Right hindlimb (tissue), 1 donor: ENCODE measurements at places on chromosomes 1 and 21.
A peak's percentile ranks its signal among the peaks of the same experiment; 100 is the strongest.

DNA sequence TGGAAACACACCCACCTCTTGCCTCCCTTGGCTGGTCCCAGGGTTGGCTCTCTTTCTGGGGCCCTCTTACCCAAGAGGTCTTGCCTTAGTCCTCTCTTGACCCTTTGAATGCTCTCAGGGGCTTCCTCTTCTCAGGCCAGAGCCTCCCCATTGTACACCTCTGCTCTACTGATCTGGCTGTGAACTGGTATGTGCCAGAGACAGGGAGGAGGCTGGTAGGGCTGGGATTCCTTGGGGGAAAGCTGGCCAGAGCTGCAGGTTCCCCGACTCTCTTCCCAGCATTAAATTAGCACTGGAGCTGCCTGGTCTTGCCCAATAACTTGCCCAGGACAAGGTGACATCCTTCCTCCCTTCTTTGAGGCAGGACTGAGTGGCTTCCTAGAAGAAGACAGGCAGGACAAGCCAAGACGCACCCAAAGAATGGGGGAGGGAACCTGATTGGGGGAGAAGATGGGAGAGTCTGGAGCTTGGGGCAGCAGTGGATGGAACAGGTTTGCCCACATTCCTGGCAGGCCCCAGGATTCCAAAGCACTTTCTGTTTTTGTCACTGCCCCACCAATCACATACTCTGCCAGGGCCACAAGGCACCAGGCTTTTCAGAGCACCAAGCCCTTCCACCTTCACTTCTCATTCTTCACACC lies 37.2 kb upstream of the CITED4 start:
- DNase-seq = no peak

DNA sequence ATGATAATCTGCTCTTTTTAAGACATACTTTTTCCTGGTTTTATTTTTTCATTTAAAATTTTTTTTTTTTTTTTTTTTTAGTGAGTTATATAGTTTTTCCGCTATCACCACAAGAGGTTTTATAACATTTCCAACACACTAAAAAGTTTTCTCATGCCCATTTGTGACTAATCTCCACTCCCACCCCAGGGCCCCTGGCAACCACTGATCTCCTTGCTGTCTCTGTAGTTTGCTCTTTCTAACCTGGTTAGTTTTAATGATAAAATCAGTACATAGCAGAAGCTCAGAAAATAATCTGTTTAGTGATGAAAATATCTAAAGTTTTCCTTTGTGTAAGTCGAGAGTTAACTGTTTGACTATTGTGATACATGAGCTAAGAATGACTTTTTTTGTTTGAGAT lies 41.8 kb downstream of the IARS2 start:
- DNase-seq = no peak

DNA sequence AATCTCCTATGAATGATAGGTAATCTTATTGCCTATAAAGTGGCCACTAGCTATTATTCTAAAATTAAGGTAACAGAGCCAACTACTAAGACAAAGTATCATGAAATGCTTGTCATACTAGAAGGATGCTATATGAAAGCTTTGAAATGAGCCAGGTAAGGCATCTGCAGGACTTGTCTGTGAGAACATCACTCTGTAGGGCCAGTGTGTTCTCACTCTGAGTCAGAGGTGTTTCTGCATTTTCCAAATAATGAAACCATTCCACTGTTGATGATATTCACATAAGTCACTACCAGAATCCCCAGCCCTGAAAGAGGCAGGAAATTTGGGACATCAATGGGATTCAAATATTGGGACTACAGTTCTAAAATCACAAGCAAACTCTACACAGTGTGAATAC lies 25.8 kb upstream of the GBP5 start:
- no peak for DNase-seq

DNA sequence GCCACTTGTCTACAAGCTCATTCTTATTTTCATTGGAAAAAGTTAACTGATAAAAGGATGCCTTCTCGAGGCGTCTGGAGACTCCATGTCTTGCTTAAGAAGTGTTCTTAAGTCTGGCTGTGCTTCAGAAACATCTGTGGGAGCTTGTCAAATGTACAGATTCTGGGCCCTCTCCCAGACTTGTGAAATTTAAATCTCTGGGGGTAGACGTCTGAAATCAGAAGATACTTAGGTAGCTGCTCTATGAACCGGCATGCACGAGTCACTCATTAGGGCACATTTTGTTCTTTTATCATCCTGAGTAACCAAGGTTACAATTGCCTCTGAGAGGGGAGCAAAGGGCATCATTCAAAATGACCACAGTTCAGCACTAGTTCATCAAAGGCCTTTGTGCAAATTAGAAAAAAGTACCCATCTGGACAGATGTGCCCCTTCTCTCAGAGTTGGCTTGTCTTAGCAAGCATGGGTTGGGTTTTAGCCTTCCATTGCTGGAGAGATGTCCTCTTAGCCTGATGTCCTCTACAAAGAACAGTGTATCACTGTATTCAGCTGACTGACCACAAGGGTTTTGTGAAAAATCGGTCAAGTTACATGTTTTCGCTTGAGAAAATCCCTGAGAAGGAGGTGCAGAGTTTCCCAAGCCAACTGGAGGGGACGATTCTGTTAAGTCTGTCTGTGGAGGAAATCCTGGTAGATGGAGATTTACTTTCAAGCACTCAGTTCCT lies 156.9 kb downstream of the ASTN1 start:
- DNase-seq = no peak

DNA sequence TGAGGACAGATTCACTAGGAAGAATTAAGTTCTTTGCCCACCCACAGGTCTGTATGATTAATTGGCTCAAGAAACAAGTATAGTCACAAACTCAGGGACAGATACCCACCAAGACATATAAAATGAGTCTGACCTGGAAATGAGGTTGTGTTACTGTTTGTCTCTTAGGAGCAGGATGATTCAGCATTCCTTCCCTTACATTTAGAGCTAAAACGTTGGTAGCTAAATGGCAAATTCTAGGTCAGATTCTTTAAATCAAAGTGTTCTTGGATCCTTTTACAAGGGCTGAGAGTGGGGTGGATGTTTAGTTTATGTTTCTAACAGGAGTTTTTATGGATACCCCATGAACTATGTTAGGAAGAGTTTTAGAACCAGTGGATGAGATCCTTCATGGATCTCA lies 4.7 kb downstream of the RIMKLA start:
- DNase-seq = no peak

DNA sequence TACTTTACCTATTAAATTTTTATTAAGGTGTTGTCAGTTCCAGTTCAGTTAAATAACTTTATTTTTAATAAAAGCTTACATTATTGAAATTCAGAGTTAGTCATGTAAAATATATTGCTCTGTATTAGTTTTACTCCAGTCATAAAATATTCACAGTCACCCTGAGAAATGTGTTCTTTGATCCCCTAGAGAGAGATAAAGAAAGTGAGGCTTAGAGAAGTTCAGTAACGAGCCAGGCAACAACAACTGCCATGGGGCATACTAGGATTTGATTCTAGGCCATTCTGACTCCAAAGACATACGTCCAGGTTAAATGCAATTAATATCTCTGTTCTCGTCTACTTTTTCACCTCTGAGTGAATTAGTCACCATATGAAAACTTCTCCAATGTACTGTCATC lies 761.9 kb upstream of the CXADR start:
- no peak for DNase-seq

GRCh38 chr1:192100686-192101468 lies 57.4 kb upstream of the RGS18 start:
- no peak for DNase-seq

DNA sequence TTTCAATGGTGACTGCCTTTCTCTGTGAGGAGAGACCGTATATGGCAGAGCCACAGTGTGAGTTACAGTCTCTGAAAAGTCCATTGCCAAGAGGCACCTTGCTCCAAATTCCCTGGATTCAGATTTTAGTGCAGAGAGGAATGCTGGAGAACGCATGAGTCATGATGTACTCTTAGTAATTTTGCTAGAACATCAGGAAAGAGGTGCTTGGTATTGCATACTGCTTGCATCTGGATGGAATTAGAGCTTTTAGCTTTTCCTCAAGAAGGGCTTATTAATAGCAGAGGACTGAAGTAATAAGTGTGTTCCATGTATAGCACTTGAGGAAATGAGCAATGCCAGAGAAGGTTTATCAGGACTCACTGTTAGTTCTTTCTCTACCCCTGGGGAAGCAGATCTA lies 40.5 kb upstream of the AKT3 start:
- DNase-seq = no peak

DNA sequence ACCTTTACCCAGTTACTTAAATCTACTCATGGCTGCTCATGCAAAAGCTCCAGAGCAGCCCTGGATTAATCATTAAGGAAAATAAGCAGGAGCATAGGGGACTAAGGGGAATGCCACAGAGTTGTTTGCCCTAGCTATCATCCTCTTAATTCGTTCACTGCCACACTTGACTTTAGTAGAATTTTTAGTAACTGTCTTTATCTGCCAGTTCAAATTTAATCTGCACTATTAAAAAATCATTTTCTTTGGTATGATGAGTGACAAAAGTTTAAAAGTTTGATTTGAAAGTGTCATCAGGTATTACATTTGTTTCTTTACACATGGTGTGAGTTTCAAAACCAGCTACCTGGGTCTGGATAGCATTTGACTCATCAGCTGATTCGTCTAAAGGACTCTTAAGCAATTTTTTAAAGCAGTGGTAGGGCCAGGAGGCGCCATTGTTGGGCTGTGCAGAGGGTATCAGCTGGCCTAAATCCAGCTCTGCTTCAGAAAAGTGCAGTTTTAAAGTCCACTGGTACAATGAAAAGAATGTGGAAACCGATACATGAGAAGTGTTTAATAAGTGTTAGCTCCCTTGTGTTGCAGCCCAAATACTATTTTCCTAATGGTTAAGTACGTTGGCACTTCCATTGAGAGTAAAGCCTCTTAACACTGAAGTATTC lies 69.9 kb upstream of the DR1 start:
- no peak for DNase-seq

GRCh38 chr21:35614396-35614921 lies 445.9 kb downstream of the SETD4 start:
- no peak for DNase-seq

- no peak for DNase-seq
Observed at GRCh38 chr1:182586380-182586779, 2.7 kb downstream of the RNASEL start.

GRCh38 chr21:29238967-29239290 lies 59.8 kb upstream of the BACH1 start:
- DNase-seq = no peak

DNA sequence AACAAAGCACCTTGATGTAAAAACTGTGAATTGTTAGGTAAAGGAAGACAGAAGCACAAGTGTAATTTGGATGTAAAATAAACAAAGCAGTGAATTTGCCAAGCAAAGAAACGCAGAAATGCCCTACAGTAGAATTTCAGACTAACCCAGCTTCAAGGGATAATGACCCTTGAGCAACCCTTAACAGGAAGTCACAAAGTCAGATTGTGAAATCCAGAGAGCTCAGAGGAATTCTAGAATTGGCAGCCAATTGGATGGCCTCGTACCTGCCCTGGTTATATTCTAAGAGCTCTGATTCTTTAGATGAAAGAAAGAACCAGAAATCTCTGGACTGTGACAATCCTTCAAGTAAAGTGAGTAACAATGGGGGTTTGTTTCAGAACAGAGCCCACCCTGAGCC lies 152.7 kb upstream of the CHRM3 start:
- no peak for DNase-seq

GRCh38 chr1:167784876-167785550 lies 63.2 kb downstream of the MPZL1 start:
- DNase-seq = no peak

GRCh38 chr1:970242-970972 lies 4.1 kb downstream of the PLEKHN1 start:
- DNase-seq = peak; percentile 17

DNA sequence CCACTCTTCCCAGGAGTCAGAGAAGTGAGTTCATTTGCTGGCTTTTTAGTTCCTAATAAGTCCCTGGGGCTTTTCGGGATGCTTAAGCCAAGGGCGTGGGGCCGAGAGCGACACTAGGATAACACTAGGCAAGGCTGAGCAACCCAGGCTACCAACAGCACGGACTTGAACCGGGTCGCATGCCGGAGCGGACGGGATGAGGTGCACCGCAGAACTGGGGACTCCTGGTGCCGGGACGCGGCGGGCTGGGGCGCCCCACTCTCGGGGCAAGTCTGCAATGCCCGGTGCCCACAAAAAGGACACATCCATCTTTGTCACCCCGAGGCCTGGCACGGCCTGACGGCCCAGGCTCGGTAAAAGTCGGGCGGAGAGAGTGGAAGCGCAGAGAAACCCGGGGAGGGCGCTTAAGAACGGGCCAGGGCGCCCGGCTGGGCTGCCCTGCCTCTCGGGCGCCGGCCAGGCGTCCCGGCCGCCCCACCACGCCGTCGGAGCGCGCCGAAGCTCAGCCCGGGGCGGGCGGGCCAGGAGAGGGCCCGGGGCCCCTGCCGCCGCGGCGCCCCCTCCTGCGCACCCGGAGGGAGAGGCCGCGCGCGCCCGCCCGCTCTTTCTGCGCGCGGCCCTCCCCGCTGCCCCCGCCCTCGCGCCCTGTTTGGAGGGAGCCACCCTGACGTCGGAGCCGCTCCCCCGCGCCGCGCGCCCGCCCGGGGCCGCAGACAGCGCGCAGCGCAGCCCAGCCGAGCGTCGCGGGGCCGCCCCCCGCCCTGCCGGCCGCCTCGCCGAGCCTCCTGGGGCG lies at the start of gene NBL1:
Gene NBL1, plus strand, starts transcription at position 710 of the 793 bp plus-strand sequence. CDS start 10,720 bp downstream, outside the sequence.
- DNase-seq = peak; percentile 82

GRCh38 chr1:196309386-196309785 lies 298.9 kb downstream of the KCNT2 start:
- no peak for DNase-seq

GRCh38 chr1:6446665-6447015 lies 19.3 kb downstream of the TNFRSF25 start:
- DNase-seq = no peak

DNA sequence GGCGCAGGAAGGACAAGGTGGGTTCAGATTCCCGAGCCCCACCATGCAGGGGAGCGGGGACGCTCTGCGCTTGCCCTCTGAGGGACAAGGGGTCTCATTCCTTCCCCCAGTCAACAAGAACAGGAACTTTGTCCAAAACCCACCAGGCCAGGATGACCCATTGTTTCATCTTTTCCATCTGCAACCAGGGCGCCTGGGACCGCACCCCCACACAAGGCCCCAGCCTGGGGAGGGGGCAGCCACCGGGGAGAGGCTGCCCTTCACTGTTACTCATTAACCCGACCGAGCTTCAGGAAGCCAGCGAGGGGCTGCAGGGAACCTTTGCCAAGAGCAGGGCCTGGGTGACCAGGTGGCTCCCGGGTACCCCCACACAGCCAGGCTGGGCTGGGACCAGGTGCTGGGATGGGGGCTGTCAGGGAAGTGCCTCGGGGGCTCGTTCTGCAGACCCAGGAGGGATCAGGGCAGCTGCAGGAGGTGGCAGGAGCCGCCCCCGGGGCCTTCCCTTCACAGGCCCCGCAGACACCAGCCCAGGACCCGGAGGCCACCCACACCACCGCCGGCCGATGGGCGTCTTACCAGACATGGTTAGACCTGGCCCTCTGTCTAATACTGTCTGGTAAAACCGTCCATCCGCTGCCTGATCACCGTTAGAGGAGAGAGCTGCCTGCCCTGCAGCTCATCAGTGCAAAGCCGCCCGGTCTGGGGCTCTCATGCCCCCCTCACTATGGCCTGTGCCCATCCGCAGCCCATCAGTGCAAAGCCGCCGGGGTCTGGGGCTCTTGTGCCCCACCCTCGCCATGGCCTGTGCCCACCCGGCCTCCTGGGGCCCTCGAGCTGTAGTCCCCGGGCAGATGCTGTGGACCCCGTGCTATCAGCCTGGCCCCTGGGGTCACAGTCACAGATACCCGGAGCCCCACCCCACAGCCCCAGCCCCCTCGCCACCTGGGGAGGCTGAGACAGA lies 4.9 kb upstream of the TTLL10 start:
- peak; percentile 13 for DNase-seq

- no peak for DNase-seq
Observed at GRCh38 chr1:185062710-185063370, 17.5 kb downstream of the RNF2 start.

- DNase-seq = peak; percentile 51
Observed at GRCh38 chr1:11701551-11701961, 10.0 kb downstream of the DRAXIN start.
